ENCODE measurements at places on chromosomes 11 and 22.

- no peak for DNase-seq
Measured at GRCh38 chr22:35401863-35402262, 1.9 kb downstream of the MCM5 start.

DNA sequence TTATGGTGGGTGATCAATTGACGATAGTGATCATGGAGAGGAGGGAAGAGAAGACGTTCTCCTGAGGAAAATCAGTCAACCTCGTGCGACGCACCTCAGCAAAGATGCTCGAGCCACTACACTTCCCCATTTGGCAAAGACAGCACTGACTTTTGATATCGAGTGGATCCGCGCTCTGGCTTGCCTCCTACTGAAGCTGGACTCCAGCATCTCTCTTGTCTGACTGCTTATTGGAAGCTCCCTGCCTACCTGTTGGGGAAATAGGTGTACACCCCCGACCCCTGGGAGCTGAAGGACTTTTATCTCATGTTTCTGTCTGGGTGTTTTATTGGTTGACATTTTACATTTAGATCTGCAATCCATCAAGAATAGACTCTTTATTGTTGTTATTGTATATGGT lies 476.8 kb upstream of the B3GAT1 start:
- DNase-seq: no peak

DNA sequence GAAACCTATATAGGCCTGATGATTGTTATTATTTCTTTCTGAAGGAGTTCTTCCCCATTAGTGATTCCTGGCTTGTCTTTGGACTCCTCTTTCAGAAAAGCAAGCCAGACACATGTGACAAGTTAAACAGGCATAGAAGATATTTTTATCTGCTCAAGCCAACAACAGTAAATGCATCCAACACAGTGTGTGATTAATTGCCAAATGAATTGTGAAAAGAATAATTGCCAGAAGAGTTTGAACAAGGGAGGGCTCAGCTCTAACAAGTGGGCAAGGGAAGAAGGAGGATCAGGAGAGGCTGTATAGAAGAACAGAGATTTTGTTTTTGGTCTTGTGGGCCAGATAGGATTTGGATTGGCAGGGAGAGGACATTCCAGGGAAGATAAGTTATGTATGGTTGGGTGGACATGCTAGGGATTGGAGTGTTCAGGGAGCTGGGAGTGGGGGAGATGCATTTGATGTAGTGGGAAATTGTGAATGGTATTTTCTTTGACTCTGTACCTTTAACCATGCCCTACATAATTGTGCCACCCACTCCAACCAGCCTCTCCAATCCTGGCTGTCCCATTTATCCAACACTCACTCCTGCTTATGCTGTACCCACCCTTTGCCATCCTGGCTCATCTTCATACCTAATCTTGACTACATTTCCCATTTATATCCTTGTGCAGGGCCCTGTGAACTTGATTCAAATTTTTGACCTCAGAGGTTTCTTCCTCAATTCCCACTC lies 172.8 kb downstream of the RRAS2 start:
- no peak for DNase-seq

DNA sequence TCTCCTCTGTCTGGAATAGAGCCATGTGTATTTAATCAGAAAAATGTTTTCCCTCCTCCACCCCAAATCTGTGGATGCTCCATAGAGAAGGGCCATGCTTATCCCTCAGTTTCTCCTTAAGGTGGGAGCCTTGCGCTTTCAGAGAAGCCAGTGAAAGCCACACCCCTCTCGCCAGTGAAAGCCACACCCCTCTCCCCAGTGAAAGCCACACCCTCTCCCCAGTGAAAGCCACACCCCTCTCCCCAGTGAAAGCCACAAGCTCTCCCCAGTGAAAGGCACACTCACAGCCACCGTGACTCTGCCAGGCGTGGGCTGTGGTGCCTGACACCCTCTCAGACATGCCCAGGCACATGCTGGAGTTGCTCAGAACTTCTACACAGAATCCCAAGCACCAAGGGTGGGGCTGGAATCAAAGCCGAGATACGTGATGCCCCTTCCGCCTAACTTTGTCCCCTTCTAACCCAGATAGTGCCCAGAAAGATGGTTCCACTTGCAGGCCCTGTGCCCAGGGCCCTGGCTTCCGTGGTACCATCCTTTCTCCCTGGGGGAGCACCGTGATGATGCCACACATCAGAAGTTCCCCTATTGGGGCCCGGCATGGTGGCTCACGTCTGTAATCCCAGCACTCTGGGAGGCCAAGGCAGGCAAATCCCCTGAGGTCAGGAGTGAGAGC lies 16.5 kb upstream of the PRR5 start:
- peak; percentile 92 for DNase-seq

GRCh38 chr11:9573775-9574621 lies 528 bp downstream of the WEE1 start:
- DNase-seq: peak; percentile 46

GRCh38 chr11:110824912-110825620 lies 112.8 kb upstream of the ARHGAP20 start:
- no peak for DNase-seq

DNA sequence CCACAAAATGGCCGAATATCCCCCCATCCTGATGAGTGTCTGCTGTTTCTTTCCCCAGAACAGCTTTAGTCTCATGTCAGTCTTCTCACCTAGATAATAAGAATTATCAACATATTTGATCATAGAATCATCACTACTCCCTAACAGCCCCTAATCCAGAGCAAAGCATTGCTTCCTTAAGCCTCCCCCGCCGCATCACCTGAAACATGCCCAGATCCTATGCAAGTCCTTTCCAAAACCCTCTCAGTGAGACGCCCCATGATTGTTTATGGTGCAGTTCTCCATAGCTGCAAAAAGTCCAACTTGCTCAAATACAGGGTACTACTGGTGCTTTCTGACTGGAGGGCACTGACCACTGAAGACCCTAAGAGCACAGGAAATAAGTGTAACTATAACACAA lies 20.1 kb downstream of the KCNJ1 start:
- no peak for DNase-seq

- no peak for DNase-seq
Measured at GRCh38 chr11:65634109-65634436, 3.8 kb upstream of the SIPA1 start.

DNA sequence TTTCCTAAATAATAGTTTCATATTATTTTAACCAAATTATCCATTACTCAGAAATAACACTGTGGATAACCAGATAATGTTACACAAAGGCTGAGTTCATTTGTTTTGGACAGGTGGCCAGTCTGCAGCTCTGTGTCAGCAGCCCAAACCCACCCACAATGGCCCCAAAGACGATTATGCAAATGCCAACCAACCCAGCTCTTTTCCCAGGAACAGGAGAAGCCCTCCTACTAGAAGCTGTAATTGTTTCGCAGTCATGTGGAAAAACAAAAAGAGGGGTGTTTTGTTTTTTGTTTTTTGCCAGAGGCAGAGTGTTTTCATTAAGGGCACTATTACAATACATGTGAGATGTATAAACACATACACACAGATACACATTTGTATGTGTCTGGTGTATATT lies 102.1 kb downstream of the FCHSD2 start:
- DNase-seq: no peak

DNA sequence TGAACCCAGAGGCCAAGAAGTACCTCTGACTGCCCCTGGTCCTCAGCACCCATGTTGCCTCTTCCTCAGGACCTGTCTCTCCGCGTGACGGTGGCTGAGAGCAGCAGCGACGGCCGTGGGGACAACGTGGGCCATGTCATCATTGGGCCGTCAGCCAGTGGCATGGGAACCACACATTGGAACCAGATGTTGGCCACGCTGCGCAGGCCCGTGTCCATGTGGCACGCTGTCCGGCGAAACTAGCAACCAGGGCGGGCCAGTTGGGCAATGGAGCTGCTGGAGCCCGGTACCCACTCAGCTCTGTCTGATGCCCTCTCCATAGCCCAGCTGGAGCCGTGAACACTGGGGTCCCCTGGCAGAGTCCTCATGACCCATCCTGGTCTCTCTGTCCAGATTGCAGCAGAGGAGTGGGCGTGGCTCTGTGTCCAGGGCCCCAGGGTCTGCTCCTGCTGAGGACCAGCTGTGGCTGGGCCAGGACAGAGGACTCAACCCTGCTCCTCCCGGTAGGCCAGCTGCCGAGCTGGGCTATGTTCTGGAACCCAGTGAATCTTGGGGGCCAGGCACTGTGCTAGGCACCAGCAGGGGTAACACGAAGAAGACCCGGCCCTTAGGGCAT lies 8.0 kb upstream of the RHOD start:
- no peak for DNase-seq

DNA sequence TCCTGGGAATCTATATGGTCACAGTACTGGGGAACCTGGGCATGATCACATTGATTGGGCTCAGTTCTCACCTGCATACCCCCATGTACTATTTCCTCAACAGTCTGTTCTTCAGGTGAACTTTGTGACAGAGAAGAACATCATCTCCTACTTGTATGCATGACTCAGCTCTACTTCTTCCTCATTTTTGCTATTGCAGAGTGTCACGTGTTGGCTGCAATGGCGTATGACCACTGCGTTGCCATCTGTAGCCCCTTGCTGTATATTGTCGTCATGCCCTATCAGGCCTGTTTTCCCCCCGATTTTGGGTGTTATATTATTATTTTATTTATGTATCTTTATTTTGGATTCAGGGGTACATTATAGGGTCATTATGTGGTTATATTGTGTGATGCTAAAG lies 2.4 kb upstream of the OR8G1 start:
- DNase-seq: no peak

DNA sequence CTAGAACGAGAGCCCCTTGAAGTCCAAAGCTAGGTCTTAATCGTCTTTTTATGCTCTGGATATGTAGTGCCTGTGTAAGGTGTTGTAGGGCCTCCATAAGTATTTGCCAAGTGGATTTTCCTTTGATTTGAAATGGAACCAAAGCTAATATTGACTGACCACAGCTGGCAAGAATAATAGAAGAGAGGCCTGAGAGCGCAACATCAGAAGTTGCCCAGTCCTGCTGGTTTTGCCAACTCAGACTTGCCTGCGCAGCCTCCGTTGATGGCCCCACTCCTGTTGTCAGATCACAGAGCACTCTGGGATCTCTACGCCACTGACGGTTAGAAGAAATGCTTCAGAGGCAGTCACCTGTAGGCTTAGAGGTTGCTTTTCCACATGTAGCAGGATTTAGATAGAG lies 251.2 kb downstream of the TENM4 start:
- no peak for DNase-seq

DNA sequence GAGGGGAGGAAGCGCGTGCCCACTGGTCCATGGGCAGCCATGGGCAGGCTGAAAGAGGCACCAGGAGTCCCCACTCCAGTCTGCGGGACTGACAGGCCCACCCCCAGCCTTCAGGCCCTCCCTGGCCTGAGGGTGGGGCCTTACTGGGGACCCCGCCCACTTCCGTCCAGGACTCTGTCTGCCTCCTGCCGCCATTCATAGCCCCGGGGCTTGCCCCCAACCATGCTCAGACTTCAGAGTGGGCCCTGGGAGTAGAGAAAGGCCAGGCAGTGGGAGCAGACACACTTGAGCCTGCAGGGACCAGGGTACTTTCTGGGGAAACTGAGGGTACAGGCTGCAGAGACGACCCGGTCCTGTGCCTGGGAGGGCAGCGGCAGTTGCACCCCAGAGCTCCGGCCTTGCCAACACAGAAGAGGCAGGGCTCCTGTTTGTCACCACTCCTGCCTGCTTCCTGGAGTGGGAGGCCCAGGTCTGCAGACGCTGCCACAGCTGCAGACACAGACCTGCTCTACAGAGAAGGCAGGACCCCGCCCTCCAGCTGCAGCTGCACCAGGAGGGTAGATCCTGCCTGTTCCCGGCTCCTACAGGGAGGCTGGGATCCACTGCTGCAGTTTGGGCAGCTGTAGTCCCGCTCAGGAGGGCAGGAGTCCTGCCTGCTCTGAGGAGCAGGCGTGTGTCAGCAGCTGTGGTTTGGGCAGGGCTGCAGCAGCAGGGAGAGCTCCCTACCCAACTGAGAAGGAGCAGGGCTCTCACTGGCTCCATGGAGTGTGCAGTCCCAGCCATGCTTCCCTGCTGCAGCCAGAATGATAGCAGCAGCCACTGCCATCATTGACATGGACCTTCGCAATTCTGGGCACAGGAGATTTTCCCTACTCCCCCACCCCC lies 387.9 kb upstream of the ANO3 start:
- no peak for DNase-seq

- DNase-seq: no peak
Measured at GRCh38 chr22:38017272-38017920, 33.0 kb upstream of the SOX10 start.

DNA sequence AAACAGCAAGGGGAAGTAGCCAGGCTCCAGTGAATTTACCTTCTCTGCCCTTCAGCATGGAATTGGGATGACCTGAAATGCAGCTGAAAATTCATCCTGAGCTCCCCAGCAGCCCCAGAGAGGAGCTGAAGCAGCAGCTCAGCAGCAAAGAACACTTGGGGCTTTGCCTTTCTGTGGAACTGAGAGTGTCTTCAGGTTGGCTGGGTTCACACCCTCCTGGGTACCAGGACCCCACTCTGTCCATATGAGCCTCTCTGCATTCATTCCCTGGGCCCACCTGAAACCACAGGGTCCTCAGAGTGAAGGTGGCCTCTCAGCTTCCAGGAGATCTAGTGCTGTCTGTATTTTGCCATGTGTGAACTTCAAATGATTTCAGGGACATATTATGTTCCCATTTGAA lies 429.2 kb downstream of the MN1 start:
- no peak for DNase-seq

All from activated CD4-positive, alpha-beta T cell treated with anti-CD3 and anti-CD28 coated beads for 36 hours (primary cell).